ENCODE measurements at places on chromosomes 2 and 18. TPM values are rescaled to one million over a fixed set of nuclear protein-coding genes. Genes with fewer than 3 reads are reported as not detected.

The DPP10 gene
- polyA plus RNA-seq: 15.1 TPM

The SCYGR5 gene
- polyA plus RNA-seq: not detected

The CENPO gene
- polyA plus RNA-seq: 4.6 TPM

The CD8A gene
- polyA plus RNA-seq: 1.5 TPM

The FHL2 gene
- 3.5 TPM for polyA plus RNA-seq

The SMIM21 gene
- polyA plus RNA-seq: not detected

The COPS9 gene
- polyA plus RNA-seq: 295 TPM

The MRO gene
- not detected for polyA plus RNA-seq

The DNAJC10 gene
- 90.5 TPM for polyA plus RNA-seq

The C18orf54 gene
- 2.2 TPM for polyA plus RNA-seq

The DNER gene
- polyA plus RNA-seq: 310 TPM

The RUFY4 gene
- polyA plus RNA-seq: not detected

The ERBB4 gene
- polyA plus RNA-seq: 0.69 TPM

The HES6 gene
- polyA plus RNA-seq: 236 TPM

The OTOS gene
- polyA plus RNA-seq: not detected

The APOB gene
- not detected for polyA plus RNA-seq

The REG3G gene
- not detected for polyA plus RNA-seq

The ARHGAP28 gene
- 9.8 TPM for polyA plus RNA-seq

The GULP1 gene
- polyA plus RNA-seq: 4.9 TPM

The AMMECR1L gene
- 23.3 TPM for polyA plus RNA-seq

The RESP18 gene
- not detected for polyA plus RNA-seq

The ALKAL2 gene
- polyA plus RNA-seq: not detected

The LRRTM1 gene
- polyA plus RNA-seq: 0.86 TPM

The C2orf80 gene
- polyA plus RNA-seq: 71.5 TPM

The GDF7 gene
- polyA plus RNA-seq: 0.62 TPM

The PKDCC gene
- 37.4 TPM for polyA plus RNA-seq

The DPP4 gene
- polyA plus RNA-seq: not detected
